ENCODE measurements at places on chromosomes 16 and 17. TPM values are rescaled to one million over a fixed set of nuclear protein-coding genes. Genes with fewer than 3 reads are reported as not detected.

Gene UMOD
- total RNA-seq = not detected

Gene TMEM204
- total RNA-seq = 42.2 TPM

Gene NPIPB9
- total RNA-seq = not detected

Gene CAPNS2
- not detected for total RNA-seq

Gene NEK8
- 1.0 TPM for total RNA-seq

Gene TBC1D3L
- 3.7 TPM for total RNA-seq

Gene EIF3CL
- total RNA-seq = 89.0 TPM

Gene PAFAH1B1
- total RNA-seq = 71.6 TPM

Gene AGRP
- total RNA-seq = not detected

Gene TEKT5
- total RNA-seq = not detected

Gene FOXF1
- total RNA-seq = 0.44 TPM

Gene CACNG3
- total RNA-seq = not detected

Gene CTRB1
- total RNA-seq = not detected

Gene CORO6
- 87.6 TPM for total RNA-seq

Gene HEATR9
- total RNA-seq = not detected

Gene NUTF2
- total RNA-seq = 132 TPM

Gene FA2H
- total RNA-seq = not detected

Gene CSH2
- not detected for total RNA-seq

Gene RASL10B
- 61.9 TPM for total RNA-seq

Gene LRRC37B
- 7.0 TPM for total RNA-seq

Gene MYO15B
- 29.3 TPM for total RNA-seq

Gene LDHD
- 28.8 TPM for total RNA-seq
